NCI-H146 (cell line): ENCODE measurements at places on chromosomes 4 and X.
A peak's percentile ranks its signal among the peaks of the same experiment; 100 is the strongest.

- no peak for DNase-seq
Measured at GRCh38 chr4:169770416-169770815, 12.7 kb upstream of the HPF1 start.

DNA sequence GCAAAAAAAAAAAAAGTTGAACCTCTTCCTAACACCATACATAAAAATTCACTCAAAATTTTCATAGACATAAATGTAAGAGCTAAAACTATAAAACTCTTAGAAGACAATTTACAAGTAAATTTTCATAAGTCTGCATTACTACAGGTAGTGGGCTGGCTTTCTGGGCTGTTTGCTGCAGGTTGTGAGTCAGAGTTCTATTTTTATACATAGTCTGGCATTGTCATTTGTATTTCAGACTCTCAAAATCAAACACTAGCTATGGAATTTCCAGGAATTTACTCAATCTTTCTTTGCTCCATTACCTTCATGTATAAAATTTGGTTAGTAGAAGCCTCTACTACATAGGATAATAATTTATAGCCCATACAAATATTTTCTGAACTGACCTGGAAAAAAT lies 227.2 kb downstream of the COX18 start:
- DNase-seq = no peak

DNA sequence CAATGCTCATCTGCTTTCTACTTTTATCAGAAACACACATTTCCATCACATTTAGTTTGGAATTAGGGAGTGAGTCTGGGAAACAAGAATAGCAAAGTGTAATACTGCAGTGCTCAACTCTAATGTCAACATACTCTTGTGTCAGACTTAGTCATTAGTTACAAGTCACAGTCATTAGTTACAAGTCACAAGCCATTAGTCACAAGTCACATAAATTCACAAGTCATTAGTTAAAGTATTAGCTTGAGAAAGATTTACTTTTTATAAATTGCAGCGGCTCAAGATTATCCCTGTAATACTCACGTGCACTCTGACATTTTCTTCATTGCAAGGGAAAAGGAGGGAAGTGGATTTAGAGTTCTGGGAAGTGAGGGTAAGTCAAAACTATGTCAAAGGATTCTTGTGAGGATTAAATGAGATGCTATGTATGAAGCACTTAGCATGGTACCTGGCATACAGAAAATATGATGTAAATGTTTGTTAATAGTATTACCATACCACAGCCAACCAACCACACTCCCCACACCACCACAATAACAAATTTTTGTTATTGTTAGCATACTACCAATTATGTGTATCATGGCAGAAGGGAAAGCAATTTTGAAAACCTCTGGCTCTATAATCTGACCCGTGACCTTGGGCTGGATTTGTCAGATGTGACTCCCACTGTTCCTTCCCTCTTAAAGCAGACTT lies 116.6 kb downstream of the ARHGAP24 start:
- no peak for DNase-seq

GRCh38 chr4:101141230-101141629 lies 206.1 kb downstream of the PPP3CA start:
- DNase-seq = no peak

DNA sequence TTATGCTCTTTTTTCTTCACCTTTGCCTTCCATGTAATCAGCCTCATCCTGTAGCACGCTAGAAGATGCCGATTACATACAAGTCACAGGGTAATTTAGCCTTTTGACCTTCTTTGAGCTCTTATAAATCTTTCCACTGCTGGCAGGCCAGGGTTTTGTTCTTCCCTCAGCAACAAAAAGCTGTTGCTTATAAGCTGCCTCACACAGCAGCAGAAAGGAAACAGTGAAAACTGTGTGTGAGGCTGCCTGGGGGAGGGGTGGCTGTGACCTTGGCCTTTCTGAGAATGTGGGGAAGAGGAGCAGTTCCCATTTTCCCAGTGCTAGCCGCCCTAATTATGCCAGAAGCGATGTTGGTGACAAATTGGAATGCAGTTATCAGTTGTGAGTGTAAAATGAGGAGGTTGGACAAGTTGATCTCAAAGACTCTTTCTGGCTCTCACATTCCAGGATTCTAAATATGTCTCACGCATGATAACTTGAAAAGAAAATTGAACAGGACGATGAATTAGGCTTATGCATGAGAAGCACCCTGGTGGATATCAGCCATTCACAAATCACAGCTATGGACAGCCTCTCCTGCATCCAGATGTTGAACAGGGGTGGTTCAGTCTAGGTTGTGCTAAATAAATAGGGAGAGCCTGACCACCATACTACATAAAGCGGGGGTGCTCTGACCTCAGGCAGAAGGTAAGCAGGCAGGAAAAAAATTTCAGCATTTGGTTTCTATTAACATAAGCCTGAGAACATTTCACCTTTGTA lies 25.7 kb downstream of the SLITRK2 start:
- no peak for DNase-seq

GRCh38 chr4:112213856-112214255 lies 17.7 kb upstream of the AP1AR start:
- no peak for DNase-seq

DNA sequence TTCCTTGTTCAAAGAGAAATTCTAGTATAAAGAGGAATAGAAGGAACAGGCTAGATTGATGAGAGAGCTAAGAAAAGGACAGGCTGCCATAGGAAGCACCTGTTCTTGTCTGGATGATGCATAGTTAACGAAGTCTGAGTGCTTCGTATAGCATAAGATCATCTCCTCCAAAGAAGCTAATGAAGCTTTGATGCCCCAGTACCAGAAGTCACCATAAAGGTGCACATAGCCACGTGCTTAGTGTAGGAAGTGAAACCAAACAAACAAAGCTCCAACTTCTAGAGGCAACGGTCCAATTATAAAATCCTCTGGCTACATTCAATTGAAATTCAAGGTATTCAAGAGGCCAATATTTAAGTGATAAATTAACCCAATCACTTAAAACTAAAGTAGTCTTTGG lies 31.0 kb downstream of the AFAP1 start:
- no peak for DNase-seq

DNA sequence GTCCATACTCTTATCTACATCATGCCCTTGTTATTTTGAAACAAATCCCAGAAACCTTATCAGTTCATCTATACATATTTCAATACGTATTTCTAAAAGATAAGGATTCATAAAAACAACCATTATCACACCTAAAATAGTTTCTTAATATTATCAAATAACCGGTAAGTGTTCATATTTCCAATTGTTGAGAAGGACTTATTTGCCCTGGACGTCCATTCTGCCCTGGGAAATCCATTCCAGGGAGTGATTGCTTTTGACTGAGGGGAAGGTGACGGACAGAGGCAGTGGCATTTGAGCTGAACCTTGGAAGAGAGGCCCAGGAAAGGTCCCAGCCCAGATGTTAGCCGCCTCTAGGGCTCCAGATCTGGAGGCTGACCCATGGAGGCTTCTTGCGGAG lies 49.6 kb downstream of the STARD8 start:
- DNase-seq = no peak

DNA sequence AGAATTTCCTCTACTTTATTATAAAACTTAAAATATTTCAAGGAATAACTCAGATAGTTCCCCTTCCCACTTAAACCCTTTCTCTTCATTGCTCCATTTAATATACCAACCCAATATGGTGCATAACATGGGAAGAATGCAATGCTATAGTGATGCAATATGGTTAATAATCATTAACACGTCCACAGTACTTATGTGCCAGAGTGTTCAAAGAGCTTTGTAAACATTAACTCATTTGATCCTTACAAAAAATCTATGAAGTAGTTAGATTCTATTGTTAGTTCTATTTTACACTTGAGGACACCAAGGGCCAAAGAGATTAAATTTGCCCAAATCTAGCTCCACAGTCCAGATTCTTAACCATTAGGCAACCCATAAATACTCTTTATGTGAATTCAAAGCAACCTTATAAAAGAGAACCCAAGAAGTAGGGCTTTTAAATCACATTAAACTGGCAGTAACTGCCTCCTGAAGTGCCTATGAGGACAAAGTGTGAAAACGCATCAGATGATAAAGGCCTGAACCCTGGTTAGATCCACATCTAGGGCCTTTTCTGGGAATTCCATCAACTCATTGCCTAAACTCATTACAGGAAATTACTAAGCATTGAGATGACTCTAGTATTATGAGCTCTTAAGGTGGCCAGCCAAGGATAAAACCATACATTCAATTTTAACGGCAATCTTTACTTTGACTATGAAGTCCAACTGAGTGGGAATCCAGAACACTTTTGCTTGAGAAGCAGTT lies 94.3 kb downstream of the AREG start:
- DNase-seq = no peak

GRCh38 chr4:139108567-139109128 lies 68.4 kb downstream of the ELF2 start:
- no peak for DNase-seq

DNA sequence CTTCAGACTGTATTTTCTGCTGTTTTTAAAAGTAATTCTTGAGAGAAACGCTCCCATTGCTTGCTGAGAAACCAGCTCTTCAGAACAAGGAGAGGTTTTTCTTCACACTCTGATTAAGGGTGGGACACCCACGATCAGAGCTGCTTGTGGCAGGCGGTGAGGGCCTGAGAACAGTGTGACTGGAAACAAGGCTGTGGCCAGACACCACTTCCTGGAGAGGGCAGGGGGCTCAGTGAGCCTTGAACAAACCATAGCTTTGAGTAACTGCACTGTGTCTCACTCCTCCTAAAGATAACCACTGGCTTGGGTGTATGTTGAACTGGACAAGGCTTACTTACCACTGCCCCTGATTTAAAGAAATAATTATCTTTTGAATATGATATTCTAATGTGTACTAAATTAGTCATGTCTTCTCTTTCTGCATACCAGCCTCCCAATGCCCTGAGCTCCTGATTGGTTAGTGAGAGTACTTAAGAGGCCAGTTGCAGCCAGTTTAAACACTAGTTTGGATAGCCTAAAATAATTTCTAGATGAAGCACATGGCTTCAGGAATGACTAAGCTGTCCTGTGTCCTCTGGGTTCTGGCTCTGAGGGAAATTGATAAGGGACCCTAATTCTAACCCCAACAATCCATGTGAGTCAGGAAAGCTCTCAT lies 3.7 kb upstream of the GPR82 start:
- DNase-seq = no peak

DNA sequence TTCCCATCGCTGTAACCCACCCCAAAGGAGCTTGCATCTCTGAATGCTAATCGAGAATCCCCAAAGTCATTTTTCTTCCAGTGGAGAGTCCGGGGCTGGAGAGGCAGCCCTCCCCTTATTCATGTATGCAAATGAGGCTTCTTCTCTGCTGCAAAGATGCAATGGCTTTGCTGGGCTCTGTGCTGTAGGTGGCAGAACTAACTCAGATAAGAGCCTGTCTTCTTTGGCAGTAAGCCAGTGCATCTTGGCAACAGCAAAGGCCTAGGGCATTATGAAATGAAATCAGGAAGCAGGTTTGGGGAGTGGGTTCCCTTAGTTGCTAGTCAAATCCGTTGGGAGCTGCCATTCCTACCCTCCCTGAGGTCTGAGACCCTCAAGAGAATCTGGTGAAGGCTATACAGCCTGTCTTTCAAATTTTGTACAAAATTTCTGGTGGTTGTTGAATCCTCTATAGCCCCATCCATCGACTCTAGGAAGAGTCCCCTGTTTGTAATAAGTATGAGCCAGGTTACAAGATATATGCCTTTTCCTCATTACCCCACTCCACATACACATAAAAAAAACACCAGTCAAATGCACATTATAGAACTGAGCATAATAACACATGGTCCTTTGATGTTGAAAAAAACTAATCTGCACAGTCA lies 290.6 kb upstream of the TAPT1 start:
- DNase-seq = no peak

DNA sequence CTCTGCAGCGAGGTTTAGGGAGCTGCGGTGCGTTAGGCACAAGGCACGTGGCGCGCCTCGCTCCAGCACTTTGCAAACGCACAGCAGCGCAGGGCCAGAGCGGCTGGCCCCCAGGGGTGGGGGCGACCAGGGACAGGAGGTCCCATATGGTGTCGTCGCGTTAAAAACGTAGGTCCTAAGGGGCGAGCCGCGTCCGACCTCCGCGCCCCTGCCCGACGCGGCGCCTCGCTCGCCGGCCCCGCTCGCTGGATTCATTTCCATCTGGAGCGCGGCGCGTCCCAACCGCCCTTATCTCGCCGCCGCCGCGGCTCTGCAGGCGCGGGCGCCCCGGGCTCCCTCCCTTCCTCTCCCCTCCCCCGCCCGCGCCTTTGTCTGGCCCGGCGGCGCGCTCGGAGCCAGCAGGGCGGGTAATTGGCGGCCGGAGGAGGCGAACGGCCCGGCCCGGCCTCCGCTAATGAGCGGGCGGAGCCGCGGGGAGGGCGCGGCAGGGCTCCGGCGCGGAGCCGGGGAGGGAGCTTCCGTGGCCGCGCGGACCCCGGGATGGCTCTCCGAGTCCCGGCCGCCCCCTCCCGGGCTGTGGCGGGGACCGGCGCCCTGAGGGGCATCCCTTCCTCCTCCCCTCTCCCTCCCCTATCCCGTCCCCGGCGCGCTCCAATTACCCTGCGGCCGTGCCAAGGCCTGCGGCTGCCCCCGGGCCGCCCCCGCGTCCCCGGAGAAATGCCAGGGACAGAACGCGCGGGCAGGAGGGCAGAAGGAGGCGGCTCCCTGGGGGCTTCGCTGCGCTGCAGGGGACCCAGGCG lies 409.0 kb downstream of the BCOR start:
- DNase-seq = peak; percentile 86

- no peak for DNase-seq
Measured at GRCh38 chrX:150200820-150201287, 162.3 kb upstream of the MAMLD1 start.

- no peak for DNase-seq
Measured at GRCh38 chr4:141131723-141132071, 1.6 kb downstream of the RNF150 start.

DNA sequence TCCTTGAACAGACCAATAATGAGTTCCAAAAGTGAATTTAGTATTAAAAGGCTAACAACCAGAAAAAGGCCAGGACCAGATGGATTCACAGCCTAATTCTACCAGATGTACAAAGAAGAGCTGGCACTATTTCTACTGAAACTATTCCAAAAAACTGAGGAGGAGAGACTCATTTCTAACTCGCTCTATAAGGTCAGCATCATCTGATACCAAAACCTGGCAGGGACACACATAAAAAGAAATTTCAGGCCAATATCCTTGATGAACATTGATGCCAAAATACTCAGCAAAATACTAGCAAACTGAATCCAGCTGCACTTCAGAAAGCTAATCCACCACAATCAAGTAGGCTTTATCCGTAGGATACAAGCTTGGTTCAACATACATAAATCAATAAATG lies 35.8 kb upstream of the USP46 start:
- DNase-seq = no peak

DNA sequence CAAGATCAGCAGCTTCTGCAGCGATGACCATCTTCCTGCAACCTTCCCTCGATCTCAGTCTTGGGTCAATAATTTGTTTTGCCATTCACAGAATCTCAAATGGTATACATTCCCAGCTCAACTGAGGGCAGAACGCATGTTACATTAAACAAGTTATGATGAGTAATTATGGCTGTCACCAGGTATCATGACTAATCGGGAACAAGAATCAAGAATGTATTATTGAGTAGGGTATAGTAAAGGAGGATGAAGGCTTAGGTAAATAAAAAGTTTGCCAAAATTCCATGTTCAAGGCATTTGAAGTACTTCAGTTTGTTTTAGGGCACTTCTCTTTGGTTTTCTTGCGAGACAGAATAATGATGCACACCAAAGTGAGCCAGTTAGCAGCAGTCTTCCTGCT lies 194.1 kb downstream of the SH2D1A start:
- DNase-seq = no peak
